ENCODE measurements at places on chromosomes 1 and 21.

DNA sequence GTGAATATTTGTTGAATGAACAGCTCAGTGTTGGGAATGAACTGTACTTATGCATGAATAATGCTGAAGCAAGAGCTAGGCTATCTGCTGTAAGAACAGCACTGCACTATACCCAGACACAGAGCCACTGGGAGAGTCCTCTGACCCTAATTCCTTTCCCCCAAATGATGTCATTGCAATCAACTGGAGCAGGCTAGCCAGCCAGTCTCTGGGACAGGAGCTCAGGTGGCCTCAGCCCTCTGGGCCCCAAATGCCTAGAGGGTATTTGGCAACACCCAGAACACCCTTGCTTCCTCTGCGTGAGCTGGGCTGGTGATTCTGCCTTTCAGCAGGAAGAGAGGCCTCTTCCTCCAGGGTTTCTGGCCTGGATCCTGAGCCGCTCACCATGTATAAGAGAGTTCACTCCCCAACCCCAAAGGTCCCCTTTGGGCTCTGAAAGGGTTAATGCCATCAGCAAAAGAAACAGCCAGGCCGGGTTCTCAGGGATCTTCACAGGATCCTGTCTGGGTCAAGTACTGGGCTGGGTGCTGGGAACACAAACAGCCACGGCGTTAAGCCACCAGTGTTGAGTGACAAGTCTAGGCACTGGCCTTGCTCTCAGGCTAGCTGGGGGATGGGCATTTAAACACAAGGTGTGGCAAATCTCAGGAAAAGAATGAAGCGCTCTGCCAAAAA lies 3.7 kb upstream of the PADI4 start:
- DNase-seq: no peak

DNA sequence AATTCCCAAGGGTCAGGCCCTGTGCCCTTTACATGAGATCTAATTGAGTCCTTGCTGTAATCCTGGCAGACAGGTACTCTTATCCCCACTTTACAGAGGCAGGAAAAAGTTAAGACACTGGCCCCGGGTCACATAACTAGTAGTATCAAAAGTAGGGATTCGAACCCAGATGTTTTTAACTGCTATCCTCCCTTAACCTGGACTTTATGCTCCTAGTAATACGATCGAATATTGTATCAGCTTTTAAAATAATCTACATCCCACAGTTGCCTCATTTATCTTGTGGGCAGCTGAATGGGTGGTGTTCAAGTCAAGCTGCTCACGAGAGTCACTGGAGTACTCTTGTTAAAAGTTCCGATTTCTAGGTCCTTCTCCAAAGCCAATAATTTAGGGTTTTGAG lies 25.5 kb upstream of the TMEM51 start:
- DNase-seq: no peak

- no peak for DNase-seq
These were observed 75.0 kb upstream of the WNT4 start for GRCh38 chr1:22217811-22218460.

DNA sequence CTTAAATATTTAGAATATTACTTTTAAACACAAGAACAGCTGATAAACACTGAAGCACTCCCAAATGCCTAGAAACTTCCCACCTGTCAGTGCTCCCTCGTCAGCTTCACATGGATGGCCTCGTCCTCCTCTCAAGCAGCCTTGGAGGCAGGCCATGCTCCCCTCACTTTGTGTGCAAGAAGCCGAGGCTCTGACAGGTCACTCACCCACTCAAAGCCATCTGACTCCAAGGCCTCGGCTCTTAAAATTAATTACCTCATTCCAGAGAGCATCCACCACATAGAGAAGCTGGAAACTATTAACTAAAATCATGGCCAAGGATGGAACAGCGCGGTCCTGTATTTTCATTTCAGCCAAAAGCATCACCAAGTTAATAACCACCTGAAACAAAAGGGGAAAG lies 17.8 kb downstream of the LBR start:
- no peak for DNase-seq
